ENCODE measurements at places on chromosomes 2 and 18. TPM values are rescaled to one million over a fixed set of nuclear protein-coding genes. Genes with fewer than 3 reads are reported as not detected.

Gene ADCY3
- total RNA-seq: 28.1 TPM

GRCh38 chr18:12283256-12283655 lies 24.8 kb upstream of the TUBB6 start:
- no peaks in the 10 kb centered on the region for H3K27me3 ChIP-seq
- H3K27ac ChIP-seq: no peak overlapping the region
- no peak for DNase-seq
- peaks cover 17% of the 10 kb centered on the region for H3K4me1 ChIP-seq
- H3K36me3 ChIP-seq: no peaks in the 10 kb centered on the region

Gene SLC9A4
- not detected for total RNA-seq

GRCh38 chr18:3585656-3586509 lies 135.9 kb downstream of the TGIF1 start:
- H3K4me1 ChIP-seq: peaks cover 7% of the 10 kb centered on the region
- H3K27ac ChIP-seq: no peak overlapping the region
- no peaks in the 10 kb centered on the region for H3K36me3 ChIP-seq
- H3K27me3 ChIP-seq: no peaks in the 10 kb centered on the region

DNA sequence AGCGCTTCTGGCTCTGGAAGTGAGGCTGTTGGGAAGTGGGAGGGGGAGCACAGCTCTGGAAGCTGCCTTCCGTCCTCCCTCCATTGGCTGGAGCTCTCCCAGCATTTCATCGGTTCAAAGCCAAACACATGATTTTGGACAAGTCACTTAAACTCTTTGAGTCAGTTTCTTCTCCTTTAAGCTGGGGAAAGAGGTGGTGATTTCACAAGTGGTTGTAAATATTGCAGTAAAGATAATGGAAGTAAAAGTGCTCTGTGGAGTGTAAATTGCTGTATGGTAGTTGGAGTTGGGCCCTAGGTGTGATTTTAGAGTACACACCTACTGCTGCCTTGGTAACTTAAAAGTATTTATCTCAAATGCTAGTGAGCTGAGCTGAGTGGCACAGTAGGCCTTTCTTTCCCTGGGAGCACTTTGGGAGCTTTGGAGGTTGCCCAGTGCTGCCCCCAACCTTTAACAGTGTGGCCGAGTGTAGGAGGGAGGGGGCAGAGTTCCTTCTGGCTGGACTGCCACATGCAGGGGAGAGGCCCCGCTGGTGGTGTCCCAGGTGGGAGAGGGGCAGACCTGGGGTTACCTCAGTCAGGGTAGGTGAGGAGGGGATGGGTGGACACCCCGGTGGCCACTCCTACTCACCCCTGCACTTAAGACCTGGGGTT lies 54.7 kb downstream of the ASAP2 start:
- no peaks in the 10 kb centered on the region for H3K27me3 ChIP-seq
- DNase-seq: no peak
- peaks cover 83% of the 10 kb centered on the region for H3K4me1 ChIP-seq
- peak overlapping the region; percentile 36 for H3K27ac ChIP-seq
- H3K36me3 ChIP-seq: no peaks in the 10 kb centered on the region

Gene RAB12
- total RNA-seq: 42.3 TPM

- H3K27ac ChIP-seq: no peak overlapping the region
- no peaks in the 10 kb centered on the region for H3K27me3 ChIP-seq
- DNase-seq: no peak
- H3K4me1 ChIP-seq: peaks cover 34% of the 10 kb centered on the region
- H3K4me3 ChIP-seq: no peak overlapping the region
- H3K36me3 ChIP-seq: no peaks in the 10 kb centered on the region
These were observed 700 bp downstream of the TOGARAM2 start for GRCh38 chr2:28981620-28982376.

Gene CACNB4
- total RNA-seq: 3.0 TPM

- H3K4me3 ChIP-seq: no peak overlapping the region
- no peak for DNase-seq
- no peaks in the 10 kb centered on the region for H3K27me3 ChIP-seq
These were observed 42.4 kb upstream of the DDX18 start for GRCh38 chr2:117771969-117772630.

DNA sequence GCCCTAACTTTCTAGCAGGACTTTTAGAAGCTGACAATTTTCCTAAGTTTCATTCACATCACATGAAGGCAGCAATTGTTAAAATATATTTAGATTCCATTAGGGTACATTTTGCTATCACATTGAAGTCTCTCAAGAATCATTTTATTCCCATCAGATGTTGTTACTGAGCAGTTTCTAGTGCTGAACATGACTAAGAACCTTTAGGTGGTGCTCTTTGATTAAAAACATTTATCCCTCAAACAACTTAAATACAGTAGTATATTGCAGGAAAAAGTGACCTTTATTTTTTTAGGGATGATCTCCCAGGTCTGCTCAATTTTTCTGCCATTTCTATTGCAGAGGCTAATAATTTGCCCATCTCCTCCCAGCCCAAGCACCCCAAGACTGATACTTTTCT lies 22.9 kb upstream of the NARS1 start:
- H3K27me3 ChIP-seq: no peaks in the 10 kb centered on the region
- no peak overlapping the region for H3K4me3 ChIP-seq
- DNase-seq: no peak
- H3K4me1 ChIP-seq: no peaks in the 10 kb centered on the region
- H3K27ac ChIP-seq: no peak overlapping the region
- H3K36me3 ChIP-seq: peaks cover 4% of the 10 kb centered on the region

Gene GAREM2
- 2.8 TPM for total RNA-seq

DNA sequence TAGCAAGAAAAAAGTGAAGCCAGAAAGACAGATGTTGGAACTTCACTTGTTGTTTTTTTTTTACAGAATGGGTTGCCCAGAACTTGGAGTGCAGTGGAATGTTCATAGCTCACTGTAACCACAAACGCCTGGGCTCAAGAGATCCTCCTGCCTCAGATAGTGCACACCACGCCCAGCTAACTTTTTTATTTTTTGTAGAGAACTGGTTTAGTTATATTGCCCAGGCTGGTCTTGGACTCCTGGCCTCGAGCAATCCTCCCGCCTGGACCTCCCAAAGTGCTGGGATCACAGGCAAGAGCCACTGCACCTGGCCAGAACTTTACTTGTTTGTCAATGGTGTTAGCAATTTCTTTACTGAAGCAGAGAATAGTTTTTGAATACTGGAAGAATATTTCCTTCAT lies 11.9 kb upstream of the ASPRV1 start:
- DNase-seq: peak; percentile 32
- no peaks in the 10 kb centered on the region for H3K36me3 ChIP-seq
- no peak overlapping the region for H3K27ac ChIP-seq
- H3K4me3 ChIP-seq: no peak overlapping the region

Gene SLC5A7
- total RNA-seq: not detected

Gene MSH2
- total RNA-seq: 25.4 TPM

DNA sequence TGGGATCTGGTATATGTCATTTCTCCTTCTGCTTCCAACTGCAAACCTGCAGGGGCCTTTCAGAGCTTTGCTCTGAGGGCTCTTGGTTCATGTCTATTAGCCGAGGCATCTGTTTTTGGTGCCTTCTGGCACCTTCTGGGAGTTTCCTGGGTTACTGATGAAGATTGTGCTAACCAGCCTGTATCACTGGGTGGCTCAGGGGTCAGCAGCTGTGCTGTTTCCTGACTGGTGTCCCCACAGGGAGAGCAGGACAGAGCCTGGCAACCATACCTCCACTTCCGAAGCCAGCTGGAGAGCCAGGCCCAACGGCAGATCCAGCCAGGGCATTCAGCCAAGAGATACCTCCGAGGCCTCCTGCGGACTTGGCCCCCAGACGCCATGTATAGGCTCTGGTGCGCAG lies 17.5 kb downstream of the KIAA2012 start:
- DNase-seq: no peak
- H3K4me3 ChIP-seq: no peak overlapping the region
- H3K4me1 ChIP-seq: no peaks in the 10 kb centered on the region
- no peaks in the 10 kb centered on the region for H3K36me3 ChIP-seq
- no peaks in the 10 kb centered on the region for H3K27me3 ChIP-seq
